ENCODE measurements at places on chromosomes 2 and 18.
A peak's percentile ranks its signal among the peaks of the same experiment; 100 is the strongest.

GRCh38 chr2:219435701-219436100, 1.1 kb downstream of the SPEG start:
- no peak for DNase-seq

DNA sequence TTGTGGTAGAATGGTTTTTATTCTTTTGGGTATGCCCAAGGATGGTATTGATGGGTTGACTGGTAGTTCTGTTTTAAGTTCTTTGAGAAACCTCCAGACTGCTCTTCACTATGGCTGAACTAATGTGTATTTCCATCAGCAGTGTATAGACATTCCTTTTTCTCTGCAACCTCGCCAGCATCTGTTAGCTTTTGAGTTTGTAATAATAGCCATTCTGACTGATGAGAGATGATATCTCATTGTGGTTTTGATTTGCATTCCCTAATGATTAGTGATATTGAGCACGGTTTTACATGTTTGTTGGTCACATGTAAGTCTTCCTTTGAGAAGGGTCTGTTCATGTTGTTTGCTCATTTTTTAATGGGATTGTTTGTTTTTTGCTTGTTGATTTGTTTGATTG, 1348.7 kb upstream of the NXPH2 start:
- DNase-seq = no peak

- DNase-seq = no peak
These were observed 25.7 kb downstream of the MTHFD2 start for GRCh38 chr2:74223941-74224770.

DNA sequence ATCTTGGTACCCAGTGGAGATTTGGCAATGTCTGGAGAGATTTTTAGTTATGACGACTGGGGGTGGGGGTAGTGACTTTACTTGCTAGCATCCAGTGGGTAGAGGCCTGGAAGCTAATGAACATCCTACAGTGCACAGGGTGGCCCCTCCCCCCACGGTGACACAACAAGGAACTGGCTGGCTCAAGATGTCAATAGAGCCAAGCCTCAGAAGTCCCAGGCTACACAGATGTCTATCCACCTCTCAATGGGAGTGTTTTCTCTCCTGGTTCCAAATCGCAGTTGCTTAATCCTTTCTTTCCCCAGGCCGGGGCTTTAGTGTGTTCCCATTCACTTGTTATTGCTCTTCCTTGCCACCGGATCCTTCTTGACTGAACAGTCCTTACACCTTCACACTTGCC, 9.3 kb upstream of the CCBE1 start:
- DNase-seq = no peak

DNA sequence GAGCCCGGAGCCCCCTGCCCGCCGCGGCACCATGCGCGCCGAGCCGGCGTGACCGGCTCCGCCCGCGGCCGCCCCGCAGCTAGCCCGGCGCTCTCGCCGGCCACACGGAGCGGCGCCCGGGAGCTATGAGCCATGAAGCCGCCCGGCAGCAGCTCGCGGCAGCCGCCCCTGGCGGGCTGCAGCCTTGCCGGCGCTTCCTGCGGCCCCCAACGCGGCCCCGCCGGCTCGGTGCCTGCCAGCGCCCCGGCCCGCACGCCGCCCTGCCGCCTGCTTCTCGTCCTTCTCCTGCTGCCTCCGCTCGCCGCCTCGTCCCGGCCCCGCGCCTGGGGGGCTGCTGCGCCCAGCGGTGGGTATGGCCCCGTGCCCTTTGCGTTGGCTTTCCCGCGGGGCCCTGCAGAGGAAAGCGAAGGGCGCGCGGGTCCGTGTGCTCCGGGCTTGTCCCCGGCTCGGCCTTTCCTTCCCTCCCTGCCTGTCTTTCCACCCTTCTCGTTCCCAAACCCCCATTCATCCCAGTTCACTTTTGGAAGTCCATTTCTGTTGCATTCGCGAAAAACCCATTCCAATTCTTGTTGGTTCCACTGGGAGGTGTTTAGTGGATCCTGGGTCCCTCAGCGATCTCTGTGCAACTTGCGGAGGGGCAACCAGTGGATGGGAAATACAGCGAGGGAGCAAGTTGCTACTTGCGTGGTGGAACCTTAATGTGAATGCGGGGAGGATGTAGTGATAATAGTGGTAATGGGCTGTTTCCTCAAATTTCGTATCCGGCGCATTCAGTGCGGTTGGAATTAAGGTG, 599 bp downstream of the ADAM23 start:
- DNase-seq = peak; percentile 9

GRCh38 chr2:167406558-167406957, 518.3 kb downstream of the XIRP2 start:
- no peak for DNase-seq

- no peak for DNase-seq
These were observed 66.3 kb downstream of the BCL11A start for GRCh38 chr2:60487174-60487573.

DNA sequence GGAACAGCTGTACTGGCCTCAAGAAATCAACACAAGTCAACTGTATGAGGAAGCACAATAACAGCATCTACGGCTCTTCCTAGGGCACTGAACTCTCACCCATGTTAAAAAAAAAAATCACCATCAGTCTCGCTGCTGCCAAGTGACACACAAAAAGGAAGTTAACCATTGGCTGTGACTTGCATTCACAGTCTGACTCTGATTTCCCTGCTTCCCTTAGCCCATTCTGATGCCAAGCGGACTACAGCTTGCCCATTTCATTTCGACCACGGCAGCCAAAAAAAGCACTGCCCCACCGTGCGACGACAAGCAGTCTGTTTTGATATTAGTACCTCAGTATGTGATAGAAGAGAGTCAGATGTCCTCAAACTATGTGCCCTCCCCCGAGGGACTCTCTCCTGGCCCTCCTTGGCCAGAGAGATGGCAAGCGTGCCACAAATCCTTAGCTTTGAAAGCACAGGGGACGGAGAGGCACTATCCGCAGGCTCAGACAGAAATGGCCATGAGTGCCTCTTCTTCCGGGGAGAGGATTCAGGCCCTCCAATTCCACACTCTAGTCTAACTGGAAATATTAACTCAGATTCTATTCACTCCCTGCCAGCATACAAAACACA, 250.0 kb downstream of the TCF4 start:
- no peak for DNase-seq

DNA sequence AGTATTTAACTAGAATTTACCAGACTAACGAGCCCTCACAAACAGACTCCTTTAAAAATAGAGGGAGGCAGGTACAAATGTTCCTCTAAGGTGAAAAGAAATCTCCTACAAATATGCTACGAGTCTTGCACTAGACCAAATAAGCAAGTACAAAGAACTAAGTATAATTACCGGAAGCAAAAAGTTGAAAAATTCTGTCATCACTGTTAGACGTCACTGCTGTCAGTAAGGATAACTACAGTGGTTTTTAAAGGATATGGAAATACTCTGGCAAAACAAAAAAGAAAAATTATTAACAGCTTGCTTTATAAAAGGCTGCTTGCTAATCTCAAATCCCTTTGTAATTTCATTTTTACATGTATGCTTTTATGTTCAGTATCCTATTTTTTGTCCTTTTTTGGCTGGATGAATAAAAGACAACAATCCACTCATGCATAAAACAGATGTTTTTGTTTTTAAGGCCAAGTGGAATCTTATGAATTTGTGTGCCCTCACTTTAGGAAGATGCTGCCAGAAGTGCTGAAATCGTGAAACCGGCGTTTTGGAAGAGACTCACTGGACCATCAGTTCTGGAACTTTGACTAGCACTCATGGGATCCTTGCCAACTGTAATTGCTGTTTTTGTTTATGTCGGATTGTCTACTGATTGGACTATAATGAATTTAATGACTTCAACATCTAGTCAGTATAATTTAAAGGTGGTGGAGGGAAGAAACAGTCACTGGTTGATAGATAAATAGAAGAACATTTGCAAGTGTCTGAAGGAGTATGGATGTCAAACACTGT, 6.7 kb downstream of the ZNF521 start:
- DNase-seq = no peak

- no peak for DNase-seq
These were observed 490.7 kb upstream of the ZEB2 start for GRCh38 chr2:145010635-145011034.

- no peak for DNase-seq
These were observed 422.3 kb downstream of the ZEB2 start for GRCh38 chr2:144097440-144098225.

DNA sequence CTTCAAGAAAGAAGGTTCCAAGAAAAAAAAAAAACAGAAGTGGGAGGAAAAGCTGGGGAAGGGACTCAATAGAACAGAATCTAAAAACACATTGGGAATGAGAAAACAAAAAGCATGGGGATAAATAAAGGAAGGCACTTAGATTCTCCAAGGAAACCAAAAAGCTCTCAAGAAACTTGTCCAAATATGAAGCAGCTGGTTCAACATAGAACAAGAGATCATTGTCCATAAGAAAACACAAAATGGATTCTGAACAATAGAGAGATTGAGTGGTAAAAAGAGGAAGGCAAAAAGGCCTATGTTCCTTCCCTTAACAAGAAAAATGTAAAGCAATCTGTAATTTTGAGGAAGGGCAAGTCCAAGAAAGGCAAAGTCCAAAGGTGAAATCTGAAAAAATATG, 32.9 kb upstream of the ALK start:
- DNase-seq = no peak

DNA sequence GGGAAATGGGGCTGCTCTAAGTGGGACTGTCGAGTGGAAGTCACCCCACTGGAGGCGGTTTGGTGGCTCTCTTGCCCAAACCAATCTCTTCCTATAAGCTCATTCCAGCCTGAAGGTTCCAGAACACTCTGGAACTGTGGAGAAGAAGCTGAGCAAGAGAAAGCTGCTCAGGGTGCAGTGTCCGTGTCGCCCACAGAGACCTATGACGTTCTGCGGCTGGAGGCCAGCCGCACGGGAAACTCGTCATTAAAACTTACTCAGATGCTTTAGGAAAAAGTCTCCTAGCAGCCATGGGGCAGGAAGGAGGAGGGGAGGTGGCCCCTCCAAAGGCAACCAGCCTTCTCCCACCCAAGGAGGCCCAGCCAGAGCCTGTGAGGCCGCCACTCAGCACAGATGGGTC, 41.7 kb downstream of the ADCY3 start:
- no peak for DNase-seq

- no peak for DNase-seq
These were observed 84.8 kb upstream of the ITGA6 start for GRCh38 chr2:172342611-172343010.

DNA sequence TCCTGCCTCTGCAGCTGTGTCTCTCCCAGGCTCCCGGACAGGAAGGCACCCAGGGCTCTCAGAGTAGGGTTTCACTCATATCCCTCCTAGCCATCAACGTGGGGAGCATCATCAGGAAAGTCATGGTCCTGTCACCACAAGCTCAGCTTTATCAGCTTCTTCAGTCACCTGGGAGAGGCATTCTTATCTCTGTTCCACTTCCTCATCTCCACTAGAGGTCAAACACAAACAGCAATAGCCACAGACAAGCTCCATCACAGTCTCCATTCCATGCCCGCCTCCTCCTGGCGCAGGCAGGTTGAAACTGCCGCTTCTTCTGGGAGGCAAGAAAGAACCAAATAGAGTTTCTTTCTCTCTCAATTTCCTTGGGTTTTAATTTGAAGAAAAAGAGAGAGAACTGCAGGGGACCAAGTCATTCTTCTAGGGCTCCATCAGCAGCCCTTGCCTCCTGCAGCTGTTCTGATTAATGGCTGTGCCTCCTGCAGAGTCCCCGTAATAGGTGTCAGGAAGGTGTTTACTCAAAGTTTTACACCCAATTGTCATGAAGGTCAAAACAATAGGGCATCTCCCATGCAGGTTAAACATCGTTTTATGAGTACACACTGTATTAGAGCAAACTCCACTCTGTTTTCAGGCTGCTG, 377.9 kb downstream of the TMEM182 start:
- DNase-seq = no peak

GRCh38 chr2:230457073-230457768, 41.2 kb downstream of the SP100 start:
- no peak for DNase-seq

DNA sequence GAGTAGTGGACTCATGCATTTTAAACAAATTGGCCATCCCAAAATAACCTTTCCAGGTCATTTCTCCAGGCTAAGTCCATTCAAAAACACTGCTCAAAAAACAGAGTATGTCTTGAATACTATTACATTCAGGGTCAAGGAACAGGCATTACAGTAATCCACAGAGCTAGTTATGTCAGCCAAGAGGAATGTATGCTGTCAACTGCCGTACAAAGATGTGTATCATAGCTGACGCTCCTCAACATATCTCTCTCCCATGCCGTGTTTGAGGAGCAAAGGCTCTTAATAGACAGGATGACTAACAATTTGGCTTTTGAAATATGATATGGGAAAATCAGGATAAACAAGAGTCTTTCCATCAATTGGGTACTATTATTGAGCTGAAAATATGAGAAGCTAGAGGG, 68.8 kb upstream of the KCTD1 start:
- no peak for DNase-seq

DNA sequence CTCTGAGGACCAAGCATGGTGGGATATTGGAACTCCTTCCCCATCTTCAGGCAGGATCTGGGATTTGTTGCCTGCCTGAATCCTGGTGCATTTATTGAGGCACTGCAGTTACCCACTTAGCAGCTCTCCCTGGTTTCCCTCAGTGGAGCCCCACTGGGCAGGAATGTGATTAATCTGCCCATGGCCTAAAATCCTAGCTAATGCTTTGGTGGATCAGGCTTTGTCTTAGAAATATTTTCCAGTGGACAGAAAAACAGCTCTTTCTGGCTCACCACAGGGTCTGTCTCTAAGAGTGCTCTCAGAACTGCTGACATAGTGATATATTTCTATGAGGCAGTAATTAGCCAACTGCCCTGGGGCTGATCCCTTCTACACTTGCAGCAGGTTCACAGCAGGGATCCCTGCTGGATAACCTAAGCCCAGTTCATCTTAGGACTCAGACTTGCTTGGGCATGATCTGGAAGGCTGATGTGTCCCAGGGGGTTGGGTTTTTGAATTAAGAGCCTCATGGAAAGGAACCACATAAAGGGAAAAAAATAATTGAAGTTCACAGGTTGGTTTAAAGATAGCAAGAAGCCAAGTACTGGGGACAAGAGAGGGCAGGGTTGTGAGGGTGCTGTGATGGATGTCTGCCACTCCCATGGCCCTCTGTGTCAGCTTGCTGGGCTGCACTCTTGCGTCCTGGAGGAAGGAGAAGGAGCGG, 44.3 kb upstream of the ZDBF2 start:
- no peak for DNase-seq

DNA sequence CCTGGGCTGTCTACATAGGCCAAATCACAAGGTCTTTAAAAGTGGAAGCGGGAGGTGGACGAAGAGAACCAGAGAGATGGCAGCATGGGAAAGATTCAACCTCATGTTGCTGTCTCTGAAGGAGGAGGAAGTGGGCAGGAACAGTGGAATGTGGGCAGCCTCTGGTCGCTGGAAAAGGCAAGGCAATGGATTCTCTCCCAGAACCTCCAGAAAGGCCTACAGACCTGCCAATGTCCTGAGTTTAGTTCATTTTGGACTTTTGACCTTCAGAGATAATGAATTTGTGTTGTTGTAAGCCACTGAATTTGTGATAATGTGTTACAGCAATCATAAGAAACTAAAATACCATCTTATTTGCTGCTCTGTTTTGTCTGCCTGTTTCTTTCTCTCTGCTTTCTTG, 122.5 kb downstream of the RNF152 start:
- DNase-seq = no peak

- DNase-seq = no peak
These were observed 182.7 kb upstream of the EPC2 start for GRCh38 chr2:148461876-148462275.

GRCh38 chr18:6734726-6735430, 5.4 kb downstream of the ARHGAP28 start:
- no peak for DNase-seq
